Activated CD8-positive, alpha-beta T cell treated with anti-CD3 and anti-CD28 coated beads, Interleukin-2, amount 10 ng/mL, durations not matched to agents 7 days and 5 days (primary cell): ENCODE measurements at places on chromosomes 6 and 20. TPM values are rescaled to one million over a fixed set of nuclear protein-coding genes. Genes with fewer than 3 reads are reported as not detected.
A peak's percentile ranks its signal among the peaks of the same experiment; 100 is the strongest.

DNA sequence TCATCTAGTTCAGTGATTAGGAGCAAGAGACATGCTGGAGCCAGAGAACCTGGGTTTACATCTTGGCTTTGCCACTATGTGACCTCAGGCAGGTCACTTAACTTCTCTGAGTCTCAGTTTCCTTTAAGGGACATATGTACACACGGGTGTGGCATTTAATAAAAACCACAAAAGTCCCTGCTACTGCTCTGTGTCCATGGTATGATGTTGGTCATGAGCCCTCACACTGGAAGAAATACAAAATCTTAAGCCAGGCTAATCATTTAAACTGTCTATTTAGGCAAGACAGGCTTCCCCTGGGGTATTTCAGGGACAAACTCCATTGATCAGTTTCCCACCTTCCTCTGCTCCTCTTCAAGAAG is 12.9 kb upstream of the PTGIS start:
- DNase-seq = no peak

GRCh38 chr20:52340036-52340634 is 148.6 kb upstream of the ZFP64 start:
- no peak for DNase-seq

- DNase-seq = no peak
Measured at GRCh38 chr6:129140526-129140925, 257.6 kb downstream of the LAMA2 start.

- DNase-seq = no peak
Measured at GRCh38 chr20:29409833-29410805, 1847.3 kb upstream of the DEFB115 start.

GRCh38 chr6:137868721-137869548 is 1.9 kb downstream of the TNFAIP3 start:
- DNase-seq = peak; percentile 24

DNA sequence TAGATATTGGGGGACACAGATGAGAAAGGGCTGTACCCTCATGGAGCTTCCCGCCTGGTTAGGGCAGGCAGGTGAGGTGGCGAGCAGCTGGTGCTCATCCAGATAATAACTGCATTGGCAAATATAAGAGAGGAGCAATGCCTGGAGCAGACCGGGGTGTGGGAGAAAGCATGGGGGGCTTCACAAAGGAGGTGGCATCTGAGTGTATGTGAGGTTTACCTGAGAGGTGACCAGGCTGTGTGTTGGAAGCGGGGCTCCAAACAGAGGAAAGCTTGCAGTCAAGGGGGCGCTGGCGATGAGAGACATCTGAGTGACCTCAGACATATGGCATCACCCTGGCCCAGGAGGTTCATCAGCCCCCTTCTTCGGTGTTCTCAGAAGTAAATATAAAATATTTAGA is 72.1 kb upstream of the PMEPA1 start:
- no peak for DNase-seq

- DNase-seq = no peak
Measured at GRCh38 chr6:56772737-56773184, 130.1 kb upstream of the DST start.

DNA sequence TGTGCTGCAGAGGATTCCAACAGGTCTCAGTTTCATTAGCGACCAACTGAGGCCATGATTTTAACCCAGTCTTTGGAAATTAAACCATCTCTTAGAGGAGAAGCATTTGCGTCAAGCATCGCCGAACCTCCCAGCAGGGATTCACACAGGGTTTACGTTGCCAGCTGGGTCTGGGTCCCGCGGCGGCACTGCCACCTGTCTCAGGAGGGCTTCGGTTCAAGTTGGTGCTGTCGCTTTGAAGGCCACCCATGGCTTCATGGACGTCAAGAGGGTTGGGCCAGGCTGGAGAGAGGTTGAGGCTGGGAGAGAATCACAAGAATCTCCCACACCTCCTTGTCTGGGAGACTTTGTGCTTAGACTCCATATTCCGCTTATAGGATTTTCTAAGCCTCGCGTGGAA is 43.0 kb upstream of the FRMD1 start:
- peak; percentile 9 for DNase-seq

DNA sequence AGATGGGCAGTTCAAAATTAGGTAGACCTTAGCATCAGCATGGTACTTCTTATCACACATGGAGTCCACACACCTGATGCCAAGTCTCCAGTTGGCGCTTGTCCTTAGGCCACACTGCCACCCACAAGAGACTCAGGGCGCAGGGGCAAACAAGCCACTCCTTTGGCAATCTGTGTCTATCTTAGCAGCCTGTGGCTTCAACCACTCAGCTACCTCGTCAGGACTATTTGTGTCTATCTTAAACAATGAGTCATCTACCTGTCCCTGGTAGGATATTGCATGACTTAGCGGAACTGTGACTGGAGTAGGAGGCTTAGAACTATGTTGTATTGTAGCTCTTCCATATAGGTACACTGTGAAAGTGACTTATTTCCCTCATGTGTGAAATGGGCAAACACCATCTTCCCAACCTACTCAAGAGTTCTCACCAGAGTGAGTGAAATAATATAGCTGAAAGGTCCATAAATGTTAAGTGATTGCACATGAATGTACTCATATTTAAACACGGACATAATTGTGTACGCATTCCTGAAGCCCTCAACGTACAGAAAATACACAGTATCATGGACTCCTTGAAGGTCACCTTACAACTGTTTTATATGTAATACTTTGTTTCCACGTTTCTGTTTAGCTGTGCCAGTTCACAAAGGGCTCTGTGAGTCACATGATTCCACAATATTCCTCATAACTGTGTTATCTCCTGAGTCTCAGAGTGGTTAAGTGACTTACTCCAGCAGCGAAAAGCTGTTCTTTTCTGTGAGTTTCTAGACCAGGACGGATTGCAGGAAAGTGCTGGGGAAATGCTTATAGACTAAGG is 1.6 kb downstream of the TRIM27 start:
- DNase-seq = peak; percentile 30

GRCh38 chr6:56532766-56533551 is 109.7 kb downstream of the DST start:
- DNase-seq = no peak

DNA sequence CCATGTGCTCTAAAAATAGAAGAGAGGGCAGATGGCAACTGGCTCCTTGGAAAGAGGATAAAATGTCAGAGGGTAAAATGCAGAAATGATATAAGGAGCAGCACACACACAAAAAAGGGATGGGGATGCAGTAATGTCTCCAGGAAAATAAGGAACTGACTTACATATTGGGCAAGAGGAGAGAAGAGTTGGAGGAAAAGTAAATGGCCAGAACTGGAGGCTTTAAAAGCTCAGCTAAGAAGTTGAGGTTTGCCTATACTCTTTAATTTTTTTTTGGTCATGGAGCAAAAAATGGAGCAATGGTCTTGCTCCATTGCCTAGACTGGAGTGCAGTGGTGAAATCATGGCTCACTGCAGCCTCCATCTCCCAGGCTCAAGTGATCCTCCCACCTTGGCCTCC is 93.7 kb downstream of the SULF2 start:
- DNase-seq = no peak

- peak; percentile 56 for DNase-seq
Measured at GRCh38 chr6:107704347-107705013, 119.6 kb downstream of the SCML4 start.

The GJA10 gene
- total RNA-seq = not detected

The KIAA0408 gene
- total RNA-seq = 3.1 TPM

The GUCA1A gene
- not detected for total RNA-seq

The NFATC2 gene
- total RNA-seq = 55.8 TPM

The TPBG gene
- not detected for total RNA-seq

The KCNK15 gene
- not detected for total RNA-seq

The NRSN1 gene
- not detected for total RNA-seq
